ENCODE measurements at places on chromosomes 16 and 17.

- DNase-seq = no peak
These were observed 133.2 kb upstream of the AXIN2 start for GRCh38 chr17:65694601-65695000.

DNA sequence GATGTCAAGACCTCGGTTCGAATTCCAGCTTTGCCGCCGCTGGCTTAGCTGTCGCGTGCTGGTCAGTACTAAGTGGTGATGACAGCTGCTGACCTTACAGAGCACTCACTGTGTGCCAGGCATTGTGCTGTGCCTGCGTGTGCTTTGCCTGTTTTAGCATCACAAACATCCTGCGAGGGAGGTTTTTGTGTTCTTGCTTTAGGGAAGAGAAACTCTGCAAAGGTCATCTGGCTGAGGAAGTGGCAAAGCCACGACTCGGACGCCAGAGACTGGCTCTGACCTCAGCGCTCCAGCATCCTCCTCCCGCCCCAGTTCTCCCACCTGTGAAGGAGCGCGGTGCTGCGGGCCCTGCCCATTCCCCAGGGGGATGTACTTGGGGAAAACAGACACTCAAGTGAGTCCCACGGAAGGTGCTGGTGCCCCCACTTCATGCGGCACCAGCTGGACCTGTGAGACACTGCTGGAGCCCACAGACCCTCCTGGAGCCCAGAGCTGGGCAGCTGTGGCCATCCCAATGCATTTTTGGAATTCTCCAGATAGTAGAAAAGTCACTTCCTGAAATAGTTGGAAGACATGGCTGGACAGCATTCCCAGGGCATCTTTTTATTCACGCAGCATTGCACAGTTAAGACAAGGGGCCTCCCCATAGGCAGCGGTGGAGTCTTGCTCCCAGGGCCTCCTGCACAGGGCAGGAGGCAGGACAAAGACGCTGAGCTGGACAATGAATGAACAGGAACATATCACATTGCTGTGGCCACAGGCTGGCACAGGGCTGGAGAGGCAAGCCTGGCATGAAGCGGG lies 20.0 kb upstream of the HERPUD1 start:
- DNase-seq = no peak

- DNase-seq = no peak
These were observed 3.9 kb downstream of the ZNF319 start for GRCh38 chr16:57996406-57997175.

DNA sequence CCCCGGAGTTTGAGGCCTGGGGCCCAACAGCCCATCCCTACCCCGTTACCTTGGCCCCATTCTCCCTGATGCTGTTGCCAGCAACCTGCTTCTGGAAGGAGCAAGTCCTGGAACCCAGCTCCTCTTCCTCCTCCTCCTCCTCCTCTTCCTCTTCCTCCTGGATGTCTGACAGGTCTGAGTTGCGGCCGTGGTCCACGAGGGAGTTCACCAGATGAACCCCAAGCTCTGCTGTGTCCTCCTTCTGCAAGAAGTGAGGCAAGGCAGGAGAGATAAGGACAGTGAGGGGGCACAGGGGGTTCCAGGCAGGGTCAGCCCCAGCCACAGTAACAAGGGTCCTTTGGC lies 18.7 kb downstream of the TSPOAP1 start:
- DNase-seq = no peak

DNA sequence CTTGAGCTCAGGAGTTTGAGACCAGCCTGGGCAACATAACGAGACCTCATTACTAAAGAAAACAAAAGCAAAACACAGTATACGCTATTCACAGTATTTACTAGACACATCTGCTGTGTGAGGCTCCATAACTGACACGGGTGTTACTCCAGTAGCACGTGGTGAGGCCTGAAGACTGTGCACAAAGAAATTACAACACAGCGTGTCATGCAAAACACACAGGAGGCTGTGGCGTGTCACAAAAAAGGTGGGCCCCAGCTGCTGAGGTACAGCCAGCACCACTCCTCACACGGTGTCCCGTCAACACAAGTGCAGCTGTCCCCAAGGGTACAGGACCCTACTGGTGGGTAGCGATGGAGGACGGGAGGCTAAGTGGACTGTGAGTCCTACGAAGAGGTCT lies 2.7 kb downstream of the CYBC1 start:
- DNase-seq = no peak

All from NCI-H2107 (cell line).